ENCODE measurements at places on chromosomes 11 and 22. TPM values are rescaled to one million over a fixed set of nuclear protein-coding genes. Genes with fewer than 3 reads are reported as not detected.

DNA sequence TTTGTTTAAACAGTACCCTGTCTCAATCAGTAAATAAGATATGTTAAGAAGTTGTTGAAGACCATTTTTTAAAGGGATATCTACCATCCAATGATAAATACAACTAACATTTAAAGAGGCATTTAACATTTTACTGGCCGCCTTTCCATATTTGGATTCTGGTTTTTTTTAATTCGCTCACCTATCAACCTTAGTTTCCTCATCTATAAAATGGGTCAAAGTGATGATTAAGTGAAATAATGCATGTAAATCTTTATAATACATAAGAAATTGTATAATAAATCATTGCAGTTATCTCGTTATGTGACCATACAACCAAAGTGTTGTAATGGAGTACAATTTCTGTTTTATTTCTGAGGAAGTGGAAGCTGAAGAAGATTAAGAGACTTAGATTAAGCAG is 17.7 kb upstream of the ATP5MG start:
- no peak for DNase-seq

Gene ZNF143
- total RNA-seq, result 22.2 TPM

- no peak for DNase-seq
These were observed 556.3 kb upstream of the ANO5 start for GRCh38 chr11:21636561-21636960.

Gene CHRDL2
- total RNA-seq, result not detected

DNA sequence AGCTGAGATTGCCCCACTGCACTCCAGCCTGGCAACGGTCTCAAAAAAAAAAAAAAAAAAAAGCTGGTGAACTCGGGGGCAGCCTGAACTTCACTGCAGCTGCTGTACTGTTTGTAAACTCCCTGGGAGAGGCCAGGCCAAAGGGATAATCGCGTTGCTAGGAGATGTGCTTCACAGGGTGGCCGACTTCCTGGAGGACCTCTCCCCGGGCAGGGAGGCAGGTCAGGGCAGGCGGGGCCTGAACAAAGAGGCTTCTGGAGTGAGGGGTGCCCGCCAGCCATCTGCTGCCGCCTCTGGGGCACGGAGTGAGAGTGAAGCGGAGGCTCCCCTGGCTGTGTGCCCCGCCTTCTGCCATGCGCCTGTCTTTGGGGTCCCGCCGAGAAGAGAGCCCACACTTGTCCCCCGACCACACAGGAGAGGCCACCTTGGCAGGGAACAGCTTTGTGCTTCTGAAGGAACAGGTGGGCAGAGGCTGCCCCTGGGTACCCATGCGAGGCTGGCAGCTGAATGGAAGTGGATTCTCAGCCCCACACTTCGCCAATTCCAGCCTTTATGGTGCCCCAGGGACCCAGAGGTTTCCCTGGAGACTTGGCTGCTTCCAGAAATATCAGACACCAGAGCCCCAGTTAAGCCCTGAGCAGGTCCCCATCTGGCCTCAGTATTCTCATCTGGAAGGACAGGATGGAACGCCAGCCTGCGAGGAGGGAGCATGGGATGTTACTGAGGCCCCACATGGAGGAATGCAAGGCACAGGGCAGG is 29.6 kb downstream of the TMEM184B start:
- DNase-seq, result no peak

DNA sequence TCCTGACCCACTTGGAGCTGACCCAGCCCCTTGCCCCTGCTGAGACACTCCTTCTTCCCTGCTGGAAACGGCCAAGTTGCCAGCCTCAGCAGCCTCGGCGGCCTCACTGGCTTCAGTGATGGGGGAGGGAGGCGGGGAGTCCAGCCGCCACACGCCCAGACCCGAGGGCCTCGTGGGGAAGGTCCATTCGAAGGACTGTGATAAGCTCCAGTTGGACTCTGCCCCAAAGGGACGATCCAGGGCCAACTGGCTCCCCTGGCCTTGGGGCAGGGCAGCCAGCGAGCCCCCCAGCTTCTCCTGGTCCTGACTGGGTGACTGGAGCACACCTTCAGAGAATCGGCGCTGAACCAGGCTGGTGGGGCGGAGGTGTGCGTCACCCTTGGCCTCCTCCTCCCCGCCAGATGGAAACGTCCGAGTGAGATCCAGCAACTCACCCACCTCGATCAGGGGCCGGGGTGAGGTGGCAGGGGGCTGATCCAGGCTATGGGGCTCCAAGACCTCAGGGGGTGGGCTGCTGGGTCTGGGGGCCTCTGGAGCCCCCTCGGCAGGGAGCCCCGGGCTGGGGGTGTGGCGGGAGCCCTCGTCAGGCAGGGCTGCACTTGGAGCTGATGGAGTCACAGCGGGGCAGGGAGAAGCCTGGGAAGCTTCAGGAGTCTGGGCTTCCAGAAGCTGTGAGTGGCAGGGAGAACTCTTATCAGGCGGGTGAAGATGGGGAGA is 11.5 kb downstream of the TNKS1BP1 start:
- DNase-seq, result no peak

GRCh38 chr11:124605719-124606118 is 5.5 kb upstream of the PANX3 start:
- DNase-seq, result no peak

DNA sequence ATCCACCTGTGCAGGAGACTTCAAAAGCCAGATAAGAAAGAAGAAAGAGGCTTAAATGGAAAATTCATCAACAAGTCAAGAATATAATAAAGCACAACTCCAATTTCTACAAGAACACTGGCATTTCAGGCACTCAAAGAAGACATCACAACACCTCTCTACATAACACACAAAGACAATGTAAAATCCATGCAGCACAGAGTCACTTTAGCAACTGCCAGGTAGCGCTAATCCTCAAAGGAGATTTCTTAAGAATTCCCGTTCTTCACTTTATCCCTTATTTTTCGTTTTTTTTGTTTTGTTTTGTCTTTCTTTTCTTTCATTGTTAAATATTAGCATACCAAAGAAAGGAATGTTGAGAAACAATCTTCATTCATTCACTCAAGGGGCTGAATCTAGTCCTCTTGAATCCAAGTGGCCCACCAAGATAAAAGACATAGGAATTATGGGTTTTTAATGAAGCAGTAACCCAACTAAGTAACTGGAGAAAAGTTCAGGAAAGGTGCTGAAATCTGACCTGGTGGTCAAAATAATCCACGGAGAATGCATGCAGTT is 95.0 kb downstream of the CADM1 start:
- DNase-seq, result no peak

Gene MPZL2
- total RNA-seq, result not detected

DNA sequence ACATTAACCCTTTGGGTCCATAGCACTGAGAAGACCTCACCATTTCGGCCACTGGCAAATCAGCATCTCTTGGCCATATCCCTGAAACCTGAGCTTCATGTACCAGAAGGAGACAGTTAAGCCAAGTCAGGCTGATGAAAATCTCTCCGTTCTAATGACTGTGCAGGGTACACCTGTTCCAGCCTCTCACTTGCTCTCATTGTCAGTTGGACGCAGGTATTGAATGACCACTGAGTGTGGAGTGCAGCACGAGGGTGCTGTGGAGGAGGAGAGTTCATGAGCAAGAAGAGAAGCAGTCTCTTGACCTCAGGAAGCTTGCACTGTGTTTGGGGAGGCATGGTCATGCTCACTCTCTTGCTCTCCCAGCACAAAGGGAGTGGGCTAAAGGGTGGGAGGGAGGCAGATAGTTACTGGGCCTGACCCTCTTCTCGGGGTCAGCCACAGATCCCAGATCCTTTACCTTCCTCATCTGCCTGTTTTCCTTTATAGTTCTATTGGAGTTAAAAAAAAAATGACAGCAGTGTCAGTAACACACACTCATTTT is 65.2 kb downstream of the ZBTB16 start:
- no peak for DNase-seq

DNA sequence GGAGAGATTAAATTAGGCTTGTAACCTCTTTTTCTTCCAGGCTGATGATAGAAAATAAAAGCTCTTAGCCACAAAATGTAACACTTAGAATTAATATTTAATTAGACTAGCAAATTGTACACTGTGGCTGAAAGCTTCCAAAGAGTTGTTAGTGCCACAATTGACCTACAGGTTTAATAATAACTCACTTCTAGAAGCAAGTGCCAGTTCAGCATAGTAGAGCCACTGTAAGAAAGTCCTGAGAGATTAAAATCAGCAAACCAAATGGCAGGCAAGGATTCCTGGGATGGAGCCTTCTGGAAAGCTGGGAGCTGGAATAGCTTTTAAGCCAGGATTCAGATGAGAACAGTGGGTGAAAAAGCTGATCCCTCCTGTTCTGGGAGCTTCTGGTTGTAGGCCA is 131.0 kb downstream of the ELP4 start:
- DNase-seq, result no peak

GRCh38 chr11:8621147-8621546 is 27.1 kb upstream of the STK33 start:
- DNase-seq, result no peak

DNA sequence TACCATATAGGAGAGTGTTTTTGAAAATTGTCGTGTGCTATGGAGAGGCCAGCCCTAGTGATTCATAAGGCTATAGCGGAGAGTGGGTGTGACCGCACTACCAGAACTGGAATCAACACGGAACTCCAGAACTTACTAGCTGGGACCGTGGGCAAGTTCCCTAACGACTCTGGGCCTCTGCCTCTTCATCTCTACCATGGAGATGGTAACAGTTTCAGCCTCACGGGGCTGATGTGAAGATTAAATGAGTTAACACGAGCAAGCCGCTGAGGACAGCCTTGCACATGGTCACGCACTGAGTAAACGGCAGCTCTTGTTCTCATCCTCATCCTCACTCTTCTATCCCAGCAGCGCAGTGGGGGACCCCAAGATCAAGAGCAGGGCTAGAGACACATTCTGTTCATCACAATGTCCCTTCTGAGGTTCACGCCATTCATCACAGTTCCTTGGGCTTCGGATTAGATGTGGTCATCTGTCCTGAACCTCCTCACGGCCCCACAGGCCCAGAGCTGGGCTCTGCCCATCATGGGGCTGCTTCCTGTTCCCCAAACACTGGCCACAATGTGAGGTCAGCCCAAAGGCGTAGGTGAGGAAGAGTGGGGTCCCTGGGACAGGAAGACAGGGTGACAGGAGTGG is 47.2 kb upstream of the CD5 start:
- DNase-seq, result no peak

DNA sequence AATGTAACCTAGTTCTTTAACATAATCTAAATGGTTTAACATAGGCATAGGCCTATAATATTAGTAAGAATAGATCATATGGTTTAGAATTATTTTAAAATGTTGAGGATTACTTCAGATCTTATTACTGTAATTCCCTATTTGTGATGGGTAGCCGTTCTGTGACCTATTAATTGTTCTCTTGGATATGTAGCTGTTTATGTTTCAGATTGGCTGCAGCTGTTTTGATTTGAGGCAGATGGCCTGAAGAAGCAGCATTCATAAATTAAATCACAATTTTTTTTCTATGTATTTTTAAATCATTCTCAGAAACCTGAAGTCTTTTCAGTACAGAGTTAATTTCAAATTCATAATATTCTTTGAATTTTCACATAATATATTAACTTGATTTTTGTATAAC is 104.5 kb downstream of the PDE3B start:
- DNase-seq, result no peak

Gene HORMAD2
- total RNA-seq, result not detected

DNA sequence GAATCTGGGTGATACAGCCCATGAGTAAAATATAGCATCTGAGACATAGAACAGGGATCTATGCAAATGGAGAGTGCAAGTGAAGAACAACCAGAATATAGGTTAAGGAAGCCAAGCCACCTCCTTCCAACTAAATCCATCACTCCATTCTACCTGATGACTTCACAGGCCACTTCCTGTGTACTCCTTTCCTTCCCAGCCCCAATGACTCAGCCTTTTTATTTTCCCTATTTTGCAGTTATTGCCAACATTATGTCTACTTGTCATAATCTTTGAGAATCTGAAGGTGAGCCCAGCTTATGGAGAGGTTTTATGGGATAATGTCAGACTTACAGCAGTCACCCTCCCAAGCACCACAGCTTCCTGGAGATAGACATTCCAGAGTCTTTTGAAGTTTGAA is 1.4 kb upstream of the OR52M1 start:
- DNase-seq, result no peak

DNA sequence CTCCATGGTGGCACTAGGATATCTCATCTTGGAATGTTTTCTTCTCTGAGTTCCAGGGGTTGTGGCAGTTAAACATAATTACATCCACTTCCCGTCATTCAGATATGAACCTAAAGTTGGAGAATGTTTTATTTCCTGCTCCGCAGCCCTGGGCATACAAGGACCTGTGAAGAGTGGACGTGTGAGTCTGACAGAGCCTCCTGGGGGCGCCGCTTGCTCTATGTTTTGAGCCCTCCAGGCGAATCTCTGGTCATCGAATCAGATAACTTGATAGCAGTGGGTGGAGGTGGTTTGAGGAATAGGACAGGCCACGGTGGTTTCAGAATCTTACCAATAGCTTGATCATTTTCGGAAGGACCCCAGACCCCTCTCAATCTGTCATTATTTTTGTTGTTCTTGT is 174.2 kb downstream of the NTM start:
- DNase-seq, result no peak

GRCh38 chr11:128594226-128594625 is 6.9 kb upstream of the ETS1 start:
- DNase-seq, result no peak

Gene ANO1
- not detected for total RNA-seq

DNA sequence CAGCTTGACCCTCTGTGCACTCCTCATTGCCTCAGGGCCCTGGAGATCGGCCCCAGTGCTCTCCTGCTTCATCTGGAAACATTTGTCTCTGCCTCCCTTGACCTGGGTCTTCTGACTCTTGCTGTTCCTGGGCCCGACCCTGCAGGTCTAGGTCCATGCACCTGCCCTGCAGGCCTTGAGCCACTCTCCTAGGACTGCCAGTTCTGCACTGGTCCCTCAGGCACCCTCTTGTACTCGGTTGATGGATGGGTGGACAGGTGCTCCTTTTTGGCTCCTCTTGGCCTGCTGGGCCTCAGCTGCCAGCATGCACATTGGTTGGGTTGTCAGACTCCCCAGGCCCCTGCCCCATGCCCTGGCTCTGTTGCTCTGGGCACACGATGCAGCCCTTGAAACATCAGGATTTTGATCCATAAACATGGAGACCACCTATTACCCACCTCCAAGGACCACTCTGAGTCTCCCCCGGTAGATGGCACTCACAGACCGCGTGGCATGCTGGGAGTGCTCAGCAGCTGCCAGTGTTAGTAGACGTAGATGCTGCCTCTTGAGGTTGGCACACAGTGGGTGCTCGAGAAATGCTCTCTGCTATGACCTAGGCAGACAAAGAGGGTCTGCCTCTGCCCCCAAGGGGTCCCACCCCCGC is 20.2 kb upstream of the ACR start:
- no peak for DNase-seq

Gene LGALS12
- total RNA-seq, result not detected

DNA sequence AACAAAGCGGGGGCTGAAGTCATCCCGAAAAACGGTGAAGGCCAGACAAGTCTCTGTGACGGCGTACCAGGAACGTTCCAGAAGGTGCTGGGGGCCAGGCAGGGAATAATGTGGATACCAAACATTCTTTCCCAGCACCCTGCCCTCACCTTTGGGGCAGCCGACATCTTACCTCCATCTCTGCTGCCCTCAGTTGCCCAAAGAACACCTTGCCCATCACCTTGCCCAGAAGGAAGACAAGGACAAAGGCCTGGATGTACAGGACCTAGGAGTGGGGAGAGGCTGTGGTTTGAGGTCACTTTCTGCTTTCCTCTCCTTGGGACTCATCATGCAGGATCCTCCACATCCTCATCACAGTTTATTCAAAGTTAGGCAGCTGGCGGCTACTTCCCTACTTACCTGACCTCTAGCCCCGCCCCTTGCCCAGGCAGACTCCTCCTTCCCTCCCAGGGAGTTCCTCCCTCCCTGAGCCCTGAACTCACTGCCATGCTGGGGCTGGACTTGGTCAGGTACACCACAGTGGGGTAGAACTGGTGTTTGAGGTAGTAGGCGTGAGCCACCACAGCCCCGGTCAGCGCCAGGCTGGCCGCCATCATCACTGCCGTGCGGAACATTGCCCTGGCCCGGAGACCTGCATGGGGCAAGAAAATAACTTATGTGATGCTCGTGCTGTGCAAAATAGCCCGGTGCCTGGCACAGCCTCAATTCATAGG is 1.2 kb downstream of the SYVN1 start:
- no peak for DNase-seq
